NCI-H1417 treated with DMSO at 0.1 percent for 48 hours (cell line): ENCODE measurements at places on chromosomes 16 and 17.

- DNase-seq: no peak
These were observed 123.2 kb downstream of the CPPED1 start for GRCh38 chr16:12680531-12680930.

DNA sequence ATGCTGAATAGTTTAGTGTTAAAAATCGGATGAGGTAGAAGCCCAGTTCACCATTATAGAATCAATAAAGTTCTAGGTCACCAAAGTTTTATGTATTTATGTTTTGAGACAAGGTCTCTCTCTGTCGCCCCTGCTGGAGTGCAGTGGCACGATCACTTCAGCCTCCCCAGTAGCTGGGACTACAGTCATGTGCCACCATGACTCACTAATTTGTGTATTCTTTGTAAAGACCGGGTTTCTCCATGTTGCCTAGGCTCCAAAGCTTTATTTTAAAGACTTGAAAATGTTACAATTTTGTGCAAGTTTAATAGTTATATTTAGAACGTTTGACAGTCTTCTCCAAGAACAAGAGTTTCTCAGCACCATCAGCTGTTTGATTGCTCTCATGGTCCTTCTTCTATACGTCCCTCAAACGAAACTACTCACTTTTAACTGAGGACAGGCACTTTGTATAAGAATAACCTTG, 32.1 kb downstream of the NDE1 start:
- DNase-seq: no peak

GRCh38 chr16:87358696-87359095, 24.9 kb downstream of the FBXO31 start:
- no peak for DNase-seq

DNA sequence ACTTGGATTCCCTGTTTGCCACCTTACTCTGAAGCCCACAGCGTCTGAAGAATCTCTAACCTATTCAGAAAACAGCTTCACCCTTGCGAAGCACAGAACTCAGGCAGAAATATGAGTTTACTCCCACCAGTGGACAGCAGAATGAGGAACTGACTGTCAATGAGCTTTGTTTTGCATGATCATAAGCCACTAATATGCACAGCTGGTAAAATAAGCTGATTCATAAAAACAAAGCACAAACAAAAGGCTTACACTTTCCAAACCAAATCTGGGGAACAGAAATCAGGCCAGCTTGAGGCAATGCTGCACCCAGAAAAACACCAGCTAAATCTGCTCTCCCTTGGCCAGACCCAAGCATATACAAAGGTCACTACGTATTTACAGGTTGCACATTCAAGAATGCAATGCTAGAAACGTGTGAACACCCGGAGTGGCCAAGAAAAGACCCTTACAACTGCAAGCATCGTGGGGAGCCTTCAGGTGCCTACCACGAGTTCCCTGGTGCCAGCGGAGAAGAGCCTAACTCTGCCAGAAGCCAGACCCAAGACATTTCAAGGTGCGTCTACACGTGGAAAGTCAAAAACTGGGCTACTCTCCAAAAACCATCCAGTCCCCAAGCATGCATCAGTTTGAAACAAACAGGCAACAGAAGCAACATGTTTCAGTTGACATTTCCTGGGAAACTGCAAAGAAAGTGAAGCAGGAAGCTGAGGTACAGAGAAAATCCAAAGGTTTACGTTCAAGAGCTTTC, 207.1 kb downstream of the ZFHX3 start:
- DNase-seq: no peak

DNA sequence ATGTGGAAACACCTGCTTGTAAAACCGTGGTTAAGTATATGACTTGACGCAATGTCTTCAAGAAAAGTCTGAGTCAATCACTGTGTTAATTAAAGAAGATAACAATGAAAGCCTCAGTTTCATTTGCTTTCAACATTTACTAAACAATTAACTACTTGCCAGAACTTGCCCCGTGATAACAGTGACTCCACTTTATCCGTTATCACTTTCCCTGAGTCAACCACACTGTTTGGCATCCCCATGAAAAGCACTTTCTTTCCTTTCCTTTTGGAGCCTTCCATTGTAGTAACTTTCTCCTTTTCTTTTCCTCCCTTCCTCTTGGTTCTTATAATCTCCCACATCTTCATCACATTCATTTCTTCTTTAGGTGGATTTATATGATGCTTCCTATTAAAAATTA, 435.1 kb upstream of the GOT2 start:
- no peak for DNase-seq

DNA sequence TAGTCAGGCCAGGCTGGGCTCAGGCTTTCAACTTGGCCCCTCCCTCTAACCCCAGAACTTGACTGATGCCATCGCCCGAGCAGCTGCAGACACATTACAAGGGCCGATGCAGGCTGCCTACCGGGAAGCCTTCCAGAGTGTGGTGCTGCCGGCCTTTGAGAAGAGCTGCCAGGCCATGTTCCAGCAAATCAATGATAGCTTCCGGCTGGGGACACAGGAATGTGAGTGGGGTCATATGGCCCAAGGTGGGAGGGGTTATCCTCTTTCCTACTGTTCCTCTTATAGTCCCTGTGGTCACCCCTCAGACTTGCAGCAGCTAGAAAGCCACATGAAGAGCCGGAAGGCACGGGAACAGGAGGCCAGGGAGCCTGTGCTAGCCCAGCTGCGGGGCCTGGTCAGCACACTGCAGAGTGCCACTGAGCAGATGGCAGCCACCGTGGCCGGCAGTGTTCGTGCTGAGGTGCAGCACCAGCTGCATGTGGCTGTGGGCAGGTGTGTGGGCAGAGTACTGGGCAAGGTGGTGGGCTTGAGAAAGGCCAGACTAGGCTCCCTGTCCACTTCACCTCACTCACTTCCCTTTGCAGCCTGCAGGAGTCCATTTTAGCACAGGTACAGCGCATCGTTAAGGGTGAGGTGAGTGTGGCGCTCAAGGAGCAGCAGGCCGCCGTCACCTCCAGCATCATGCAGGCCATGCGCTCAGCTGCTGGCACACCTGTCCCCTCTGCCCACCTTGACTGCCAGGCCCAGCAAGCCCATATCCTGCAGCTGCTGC, 2.1 kb upstream of the NRN1L start:
- no peak for DNase-seq

DNA sequence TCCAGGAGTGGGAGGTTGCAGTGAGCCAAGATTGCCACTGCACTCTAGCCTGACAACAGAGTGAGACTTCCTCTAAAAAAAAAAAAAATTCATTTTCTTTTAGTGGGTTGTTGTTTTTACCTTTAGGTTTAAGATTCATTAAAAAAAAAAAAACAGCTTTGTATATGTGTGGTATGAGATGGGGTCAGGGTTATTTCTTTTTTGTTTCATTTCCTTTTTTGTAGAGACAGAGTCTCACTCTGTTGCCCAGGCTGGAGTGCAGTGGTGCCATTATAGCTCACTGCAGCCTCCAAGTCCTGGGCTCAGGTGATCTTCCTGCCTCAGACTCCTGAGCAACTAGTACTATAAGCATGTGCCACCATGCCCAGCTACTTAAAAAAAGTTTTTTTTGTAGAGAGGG, 47.0 kb downstream of the BCAS3 start:
- DNase-seq: no peak

DNA sequence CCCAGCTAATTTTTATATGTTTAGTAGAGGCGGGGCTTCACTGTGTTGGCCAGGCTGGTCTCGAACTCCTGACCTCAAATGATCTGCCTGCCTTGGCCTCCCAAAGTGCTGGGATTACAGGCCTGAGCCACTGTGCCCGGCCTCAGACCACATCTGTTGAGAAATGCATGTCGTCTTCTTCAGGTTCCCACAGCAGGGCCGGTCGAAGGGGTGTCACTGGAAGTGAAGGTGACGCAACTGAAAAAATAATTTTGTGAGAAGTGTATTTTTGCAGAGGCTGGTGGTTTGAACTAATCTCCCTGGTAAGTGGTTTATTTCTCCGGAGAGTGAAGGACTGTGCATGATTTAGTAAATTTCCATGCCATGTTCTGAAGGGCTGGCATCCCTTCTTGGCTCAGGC, 33.4 kb upstream of the IL34 start:
- no peak for DNase-seq

- DNase-seq: no peak
These were observed at the start of gene MFAP4 for GRCh38 chr17:19386974-19387920. TSS of gene MFAP4 (minus strand) at chr17:19387190. CDS start at chr17:19387155, 35 bp downstream.

- no peak for DNase-seq
These were observed 460.4 kb upstream of the ASIC2 start for GRCh38 chr17:33753452-33753851.

- DNase-seq: no peak
These were observed 42.5 kb downstream of the GPT2 start for GRCh38 chr16:46926470-46927225.

DNA sequence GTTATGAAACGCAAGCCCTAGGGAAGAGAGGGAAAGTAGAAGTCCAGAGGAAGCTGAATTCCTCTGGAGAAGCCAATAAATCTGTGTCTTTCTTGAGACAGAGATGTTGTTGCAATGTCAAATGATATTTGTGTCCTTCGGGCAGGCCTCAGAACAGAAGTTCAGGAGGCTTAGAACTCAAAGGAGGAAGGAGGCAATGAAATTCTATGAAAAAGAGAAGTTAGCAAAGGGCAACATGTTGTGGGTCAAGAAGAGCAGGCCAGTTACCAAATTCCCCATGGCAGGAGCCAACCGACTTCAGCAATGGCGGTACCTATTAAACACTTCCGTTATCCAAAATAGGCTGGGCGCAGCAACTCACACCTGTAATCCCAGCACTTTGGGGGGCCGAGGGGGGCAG, 109.0 kb upstream of the DHX40 start:
- DNase-seq: no peak

DNA sequence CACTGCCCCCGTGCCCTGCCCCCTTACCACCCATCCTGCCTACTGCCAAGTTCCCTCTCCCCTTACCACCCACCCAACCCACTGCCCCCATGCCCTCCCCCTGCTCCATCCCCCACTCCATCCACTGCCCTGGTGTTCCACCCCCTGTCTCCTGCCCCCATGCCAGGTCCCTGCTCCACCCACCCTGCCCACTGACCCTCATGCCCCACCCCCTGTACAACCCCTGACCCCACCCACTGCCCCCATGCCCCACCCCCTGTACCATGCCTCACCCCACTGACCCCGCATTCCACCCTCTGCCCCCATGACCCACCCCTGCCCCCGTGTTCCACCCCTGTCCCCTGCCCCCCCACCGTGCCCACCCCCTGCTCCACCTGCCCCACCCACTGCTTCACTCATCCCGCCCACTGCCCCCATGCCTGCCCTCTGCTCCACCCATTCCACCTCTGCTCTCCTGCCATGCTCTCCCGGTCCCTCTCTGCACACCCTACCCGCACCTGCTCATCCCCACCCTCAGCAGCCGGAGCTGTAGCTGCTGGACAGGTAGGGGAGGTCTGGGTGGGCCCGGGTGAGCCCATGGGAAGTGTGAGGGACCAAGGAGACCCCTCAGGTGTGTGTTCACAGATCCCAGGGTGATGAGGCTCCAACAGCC, 7.4 kb upstream of the FN3KRP start:
- DNase-seq: no peak

DNA sequence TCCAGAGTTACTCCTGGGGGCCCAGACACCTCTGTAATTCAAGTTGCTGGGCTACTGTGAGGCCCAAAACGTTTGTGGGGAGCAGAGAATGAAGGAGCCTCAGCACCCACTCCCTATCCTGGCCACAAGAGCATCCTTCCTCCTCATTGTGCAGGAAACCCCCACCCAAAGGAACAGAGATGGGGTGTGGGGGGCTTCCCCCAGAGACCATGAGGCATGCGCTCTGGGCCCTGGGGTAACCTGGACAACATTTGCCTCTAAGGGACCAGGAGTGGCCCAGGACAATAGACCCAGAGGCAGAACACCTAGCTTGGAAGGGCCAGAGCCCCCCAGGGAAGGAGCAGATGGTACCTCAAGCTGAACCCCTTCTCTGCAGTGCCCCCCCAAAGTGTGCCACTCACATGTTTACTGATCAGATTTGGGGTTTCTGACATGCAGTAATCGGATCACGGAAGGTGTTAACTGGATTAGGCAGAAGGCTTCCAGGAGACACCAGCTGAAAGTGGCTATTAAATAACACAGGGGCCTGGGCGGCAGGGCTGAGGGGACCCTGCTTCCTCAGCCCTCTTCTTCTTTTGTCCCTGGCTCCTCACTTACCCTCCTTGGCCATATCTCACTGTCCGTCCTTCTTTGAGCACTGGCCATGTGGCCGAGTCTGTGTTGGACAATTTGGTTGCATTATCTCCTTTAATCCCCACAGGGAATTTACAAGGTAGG, 50.8 kb downstream of the SDK2 start:
- DNase-seq: no peak

GRCh38 chr16:78972006-78972405, 628.5 kb downstream of the MAF start:
- DNase-seq: no peak
